Psoas muscle (tissue), 8 donors: ENCODE measurements at places on chromosomes 7 and 10. TPM values are rescaled to one million over a fixed set of nuclear protein-coding genes. Genes with fewer than 3 reads are reported as not detected.

Gene NME8
- polyA plus RNA-seq: not detected

Gene TDRD1
- 0.03 TPM for polyA plus RNA-seq

Gene USP54
- 94.3 TPM for polyA plus RNA-seq

Gene KRIT1
- 14.0 TPM for polyA plus RNA-seq

Gene AKR1C1
- 1,974 TPM for polyA plus RNA-seq

Gene LIPK
- not detected for polyA plus RNA-seq

Gene MSMB
- polyA plus RNA-seq: not detected

Gene TMEM176B
- 5.6 TPM for polyA plus RNA-seq

Gene CPEB3
- 0.44 TPM for polyA plus RNA-seq

Gene PGAM2
- 569 TPM for polyA plus RNA-seq

Gene ZNF804B
- not detected for polyA plus RNA-seq
